ENCODE measurements at places on chromosomes 4 and X.

DNA sequence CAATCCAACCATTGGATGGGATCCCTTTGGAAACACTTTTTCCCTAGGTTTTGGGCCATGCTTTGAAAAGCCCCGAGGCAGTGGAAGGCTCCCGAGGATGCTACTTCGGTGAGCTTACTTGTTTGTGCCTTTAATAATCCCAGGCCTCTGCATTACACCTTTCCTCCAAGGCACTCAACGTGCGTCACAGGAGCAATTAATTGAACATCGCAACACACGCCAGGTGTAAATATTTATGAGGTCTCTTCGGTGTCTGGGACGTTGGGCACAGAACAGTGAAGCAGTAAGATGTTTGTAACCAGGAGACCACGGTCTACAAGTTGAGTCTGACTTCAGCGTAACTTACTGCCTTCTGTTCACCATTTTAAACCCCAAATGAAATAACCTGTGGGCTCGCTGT, 97.3 kb downstream of the CLNK start:
- no peak for DNase-seq

DNA sequence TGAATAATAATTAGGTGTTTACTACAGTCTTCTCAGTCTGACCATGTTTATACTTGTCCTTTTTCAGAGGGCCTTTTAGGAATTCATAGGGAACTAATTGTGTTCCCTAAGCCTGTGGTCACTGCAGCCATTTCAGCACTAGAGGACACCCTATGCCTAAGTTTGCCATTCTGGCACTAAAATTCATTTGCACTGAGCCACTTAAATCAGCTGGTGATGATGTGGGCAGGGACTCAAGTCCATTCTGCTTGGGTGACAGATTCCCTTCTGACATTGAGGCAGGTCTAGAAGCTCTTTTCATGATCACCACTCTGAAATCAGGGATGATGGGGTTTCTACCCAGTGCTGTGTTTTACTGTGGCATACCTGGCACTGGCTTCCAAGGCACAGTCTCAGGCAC, 1178.9 kb upstream of the DIAPH2 start:
- no peak for DNase-seq

- no peak for DNase-seq
These were observed 77.4 kb upstream of the PRSS48 start for GRCh38 chr4:151199319-151200190.

GRCh38 chrX:106144755-106145639, 23.1 kb upstream of the PWWP3B start:
- no peak for DNase-seq

- DNase-seq = no peak
These were observed 34.1 kb upstream of the SORCS2 start for GRCh38 chr4:7158081-7158750.

GRCh38 chr4:175560604-175561003, 251.5 kb downstream of the GPM6A start:
- DNase-seq = peak; percentile 53

GRCh38 chrX:68757331-68757730, 71.5 kb upstream of the EFNB1 start:
- DNase-seq = no peak

DNA sequence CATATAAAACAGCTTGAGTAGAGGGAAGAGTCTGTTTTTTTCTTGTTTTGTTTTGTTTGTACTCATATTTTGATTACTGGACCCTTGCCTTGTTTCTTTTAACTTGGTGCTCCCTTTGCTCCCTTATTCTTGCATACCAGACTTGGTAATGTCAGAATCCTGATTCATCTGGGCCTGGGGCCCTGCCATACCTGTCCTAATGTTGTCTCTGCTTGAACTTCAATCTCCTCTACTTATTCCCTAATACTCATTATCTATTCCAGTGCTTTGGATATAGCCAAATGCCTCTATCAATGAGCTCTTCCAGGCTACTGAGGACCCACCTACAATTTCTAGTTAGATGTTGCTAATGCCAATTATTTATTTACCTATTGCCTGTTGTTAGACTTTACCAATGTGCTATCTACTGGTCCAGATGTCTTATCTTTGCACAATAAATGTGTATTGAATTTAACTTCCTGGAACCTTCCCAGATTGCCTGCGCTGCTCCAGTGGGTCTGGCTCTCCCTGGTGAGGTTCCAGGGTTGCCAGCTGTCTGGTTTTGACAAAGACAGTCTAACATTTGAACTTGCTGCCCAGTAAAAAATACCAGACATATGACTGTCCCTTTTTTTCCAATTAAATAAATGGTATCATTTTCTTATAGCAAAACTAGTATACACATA, 64.4 kb upstream of the ACSL4 start:
- DNase-seq = no peak

GRCh38 chr4:186445040-186445439, 110.3 kb downstream of the MTNR1A start:
- DNase-seq = no peak

DNA sequence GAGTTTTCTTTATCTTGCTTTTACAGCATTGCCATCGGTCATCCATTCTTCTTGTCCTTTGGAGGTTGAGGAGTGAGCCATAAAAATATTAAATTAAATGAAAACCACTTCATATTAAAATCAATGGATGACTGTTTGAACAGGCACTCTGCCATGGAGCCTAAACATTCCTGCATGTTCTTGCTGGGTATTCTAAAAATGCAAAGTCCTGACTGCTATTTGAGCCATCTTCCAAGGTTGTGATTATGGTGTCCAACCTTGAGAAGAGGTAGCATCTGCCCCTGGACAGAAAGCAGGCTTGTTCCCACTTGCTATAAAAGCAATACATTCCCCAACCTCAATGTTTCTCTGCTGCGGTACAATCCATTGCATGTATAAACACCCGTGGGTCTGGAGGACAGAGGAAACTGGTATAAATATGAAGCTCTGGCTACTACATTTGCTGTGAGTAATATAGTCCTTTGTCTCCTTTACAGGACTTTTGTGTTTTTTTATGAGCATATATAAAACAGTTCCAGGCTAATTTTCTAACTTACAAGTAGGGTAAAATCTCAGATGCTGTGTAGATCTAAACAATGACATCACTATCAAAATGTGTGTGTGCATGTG, 70.9 kb upstream of the FAT4 start:
- no peak for DNase-seq

GRCh38 chr4:151166636-151167035, 67.2 kb downstream of the RPS3A start:
- DNase-seq = no peak

- no peak for DNase-seq
These were observed 2.0 kb downstream of the HS3ST1 start for GRCh38 chr4:11426731-11427120.

DNA sequence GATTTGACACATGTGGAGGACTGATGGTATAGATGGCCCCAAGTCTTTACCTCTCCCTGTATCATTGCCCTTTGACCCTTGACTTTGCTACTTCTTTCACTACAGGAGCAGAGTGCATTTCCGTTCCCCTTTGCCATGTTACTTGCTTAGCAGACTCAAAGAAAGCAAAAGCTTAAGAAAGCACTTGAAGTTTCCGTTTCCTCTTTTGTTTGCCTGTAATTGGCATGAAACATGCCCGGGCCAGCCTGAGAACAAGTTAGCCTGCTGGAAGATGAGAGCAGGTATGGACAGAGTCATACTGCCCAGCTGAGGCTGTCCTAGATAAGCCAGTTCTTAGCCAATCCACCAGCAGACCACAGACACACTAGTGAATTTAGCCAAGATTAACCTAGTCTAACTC, 206.0 kb downstream of the BCOR start:
- DNase-seq = no peak

- no peak for DNase-seq
These were observed 204.5 kb downstream of the NLGN4X start for GRCh38 chrX:6024204-6024603.

DNA sequence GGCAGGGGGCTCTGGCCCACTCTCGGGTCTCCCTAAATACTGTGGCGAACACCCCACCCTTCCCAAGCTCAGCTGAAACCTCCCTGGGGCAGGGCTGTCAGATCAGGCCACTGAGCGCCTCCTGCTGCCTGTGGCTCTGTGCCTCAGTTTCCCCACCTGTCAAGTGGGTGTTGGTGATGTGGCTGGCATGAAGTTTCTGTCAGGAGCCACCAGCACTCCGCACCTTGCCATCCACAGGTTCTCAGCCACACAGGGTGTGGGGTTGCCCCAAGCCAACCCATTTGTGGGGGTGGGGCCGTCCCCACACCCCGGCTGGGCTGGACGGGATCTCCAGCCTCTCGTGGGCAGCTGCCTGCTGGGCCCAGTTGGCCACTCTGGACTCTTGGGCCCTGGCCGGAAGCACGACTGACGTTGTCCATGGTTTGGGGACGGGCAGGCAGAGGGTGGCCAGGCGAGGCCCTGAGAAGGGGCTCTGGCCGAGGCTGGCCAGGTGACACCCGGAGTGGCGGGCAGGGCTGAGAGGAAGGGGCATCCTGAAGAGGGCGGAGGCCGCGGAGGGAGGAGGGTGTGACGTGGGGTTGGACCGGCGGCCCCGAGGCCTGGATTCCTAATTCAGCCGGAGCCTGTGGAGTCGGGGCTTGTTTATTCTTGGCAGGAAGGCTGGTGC, 5.5 kb upstream of the FGFR3 start:
- no peak for DNase-seq

- DNase-seq = peak; percentile 19
These were observed 82.4 kb upstream of the PACRGL start for GRCh38 chr4:20617678-20618396.

- no peak for DNase-seq
These were observed 283.3 kb downstream of the CENPC start for GRCh38 chr4:67261971-67262370.

DNA sequence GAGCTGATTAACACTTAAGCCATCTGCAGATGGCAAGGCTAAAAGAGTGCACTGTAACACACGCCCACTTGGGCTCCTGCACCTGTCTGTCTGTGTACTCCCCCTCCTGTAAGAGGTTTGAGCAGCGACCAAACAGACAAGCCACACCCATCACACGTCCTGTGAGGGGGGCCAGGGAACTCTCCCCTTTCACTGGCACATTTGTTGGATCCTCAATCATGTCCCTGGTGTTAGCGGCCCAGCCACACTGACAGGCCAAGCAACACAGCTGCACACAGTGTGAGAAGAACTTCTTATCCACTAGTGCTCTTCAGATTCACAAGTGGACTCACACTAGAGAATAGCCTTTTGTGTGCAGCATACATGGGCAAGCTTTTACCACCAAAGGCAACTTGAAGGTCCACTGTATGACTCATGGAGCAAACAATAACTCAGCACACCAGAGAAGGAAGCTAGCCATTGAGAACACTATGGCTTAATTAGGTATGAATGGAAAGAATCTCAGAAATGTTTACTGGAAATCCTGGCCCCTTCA, 29.1 kb upstream of the UTP14A start:
- peak; percentile 35 for DNase-seq

DNA sequence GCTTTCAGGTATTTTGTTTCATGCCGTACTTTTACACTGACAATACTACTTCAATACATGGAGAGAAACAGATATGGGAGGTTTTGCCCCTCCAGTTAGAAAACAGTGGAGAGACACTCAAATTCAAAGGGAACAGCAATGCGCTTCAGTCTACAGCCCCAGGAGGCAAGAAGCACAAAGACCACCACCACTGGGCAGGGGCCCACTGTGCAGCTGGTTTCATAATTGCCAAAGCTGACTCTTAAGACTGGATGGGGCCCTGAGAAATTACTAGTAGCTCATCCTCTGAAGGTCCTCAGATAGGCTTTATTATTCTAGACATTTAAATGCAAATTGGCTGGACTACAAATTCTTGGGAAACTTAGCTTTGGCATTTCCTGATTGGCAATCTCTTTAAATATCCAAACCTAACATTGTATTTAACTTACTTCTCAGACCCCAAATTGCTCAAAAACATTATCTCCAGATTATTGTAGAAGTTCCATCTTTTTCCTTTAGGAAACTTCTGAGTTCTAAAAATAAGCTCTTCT, 85.9 kb upstream of the GPR34 start:
- no peak for DNase-seq

DNA sequence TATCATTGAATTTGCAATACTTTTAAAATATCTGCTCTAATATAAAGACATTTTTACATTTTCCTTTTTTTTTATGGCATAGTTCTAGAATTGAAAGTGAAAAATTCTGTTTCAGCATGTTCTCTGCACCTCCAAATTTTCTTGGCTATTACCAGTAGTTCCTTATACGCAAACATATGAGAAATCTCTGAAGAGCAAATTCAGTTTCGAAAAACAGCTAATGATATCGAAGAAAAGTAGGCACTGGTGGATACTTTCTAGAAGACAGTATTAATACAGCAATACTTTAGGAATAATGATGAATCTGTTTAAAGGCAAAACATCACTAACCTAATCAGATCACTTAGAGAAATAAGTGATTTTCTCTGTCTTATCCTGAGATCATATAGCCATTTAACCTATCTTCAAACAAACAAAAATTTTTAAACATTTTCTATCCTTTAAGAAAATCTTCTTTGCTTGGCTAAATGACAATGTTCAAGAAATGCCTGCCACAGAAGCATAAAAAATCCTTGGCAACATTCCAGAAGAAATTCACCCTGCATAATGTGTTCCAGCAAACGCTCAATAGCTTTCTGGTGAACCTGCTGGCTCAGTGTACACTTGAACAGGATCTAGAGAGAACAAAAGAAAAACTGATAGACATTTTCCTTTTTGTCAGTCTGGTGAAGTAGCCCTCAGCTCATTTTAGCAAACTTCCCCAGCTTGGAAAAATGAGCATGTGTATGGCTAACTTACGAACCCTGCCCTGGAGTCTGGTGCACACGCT, 51.2 kb upstream of the KLF3 start:
- no peak for DNase-seq

DNA sequence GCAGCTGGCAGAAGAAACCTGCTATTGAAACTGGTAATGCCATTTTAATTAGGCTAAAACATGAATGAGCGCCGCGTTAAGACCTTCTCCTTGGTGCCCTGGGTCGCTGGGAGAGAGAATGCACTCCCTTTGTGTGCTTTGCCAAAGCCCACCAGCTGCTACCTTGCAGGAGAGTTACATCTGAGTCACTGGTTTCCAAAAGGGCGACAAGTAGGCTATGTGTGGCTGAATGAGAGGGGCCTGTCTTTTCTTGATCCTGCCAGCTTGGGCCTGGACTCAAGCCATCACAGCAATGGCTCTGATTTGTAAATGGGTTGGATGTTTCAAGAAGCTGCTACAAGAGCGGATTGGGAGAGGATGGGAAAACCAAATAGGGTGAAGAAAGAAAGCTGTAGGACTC, 81.5 kb downstream of the NHS start:
- DNase-seq = no peak

- DNase-seq = no peak
These were observed 73.8 kb downstream of the CHIC2 start for GRCh38 chr4:53990641-53991040.

- DNase-seq = no peak
These were observed 155.6 kb downstream of the CBR4 start for GRCh38 chr4:168854350-168854921.

- no peak for DNase-seq
These were observed 37.0 kb downstream of the HAND2 start for GRCh38 chr4:173493041-173493440.

Data from kidney capillary endothelial cell (primary cell).